ENCODE measurements at places on chromosomes 4 and X. TPM values are rescaled to one million over a fixed set of nuclear protein-coding genes. Genes with fewer than 3 reads are reported as not detected.

HERC5 gene
- total RNA-seq = 0.65 TPM

MFAP3L gene
- total RNA-seq = 5.4 TPM

P2RY4 gene
- not detected for total RNA-seq

TCEAL7 gene
- 0.22 TPM for total RNA-seq

ERVMER34-1 gene
- not detected for total RNA-seq

FOXR2 gene
- not detected for total RNA-seq

ANK2 gene
- 35.1 TPM for total RNA-seq

NWD2 gene
- total RNA-seq = not detected

RNF175 gene
- 0.20 TPM for total RNA-seq

F8 gene
- total RNA-seq = 3.7 TPM

DBET gene
- total RNA-seq = not detected

PAGE4 gene
- total RNA-seq = not detected

SNX25 gene
- 59.5 TPM for total RNA-seq

GRCh38 chrX:44871931-44872820, 812 bp upstream of the KDM6A start:
- DNase-seq = peak; percentile 25

DNA sequence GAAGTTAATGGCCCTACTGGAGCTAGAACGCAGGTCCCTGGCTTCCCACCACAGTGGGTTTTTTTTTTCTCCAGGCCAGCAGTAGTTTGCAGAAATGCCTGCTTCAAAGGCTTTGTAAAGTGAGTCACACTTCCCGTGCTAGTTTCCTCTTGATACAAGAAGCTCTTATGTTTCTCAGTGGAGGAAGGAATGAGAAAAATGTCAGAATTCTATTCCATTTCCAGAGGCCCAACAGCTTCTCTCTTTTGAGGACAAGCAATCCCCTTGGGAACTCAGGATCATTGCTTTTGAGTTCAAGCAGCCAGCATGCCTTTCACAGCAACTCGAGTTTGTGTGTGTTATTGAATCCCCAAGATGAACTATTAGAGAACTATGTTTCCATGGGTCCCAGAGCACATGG, 134.3 kb downstream of the GUCY2F start:
- DNase-seq = peak; percentile 80

GRCh38 chr4:105805501-105806120, 89.7 kb upstream of the NPNT start:
- no peak for DNase-seq

- DNase-seq = no peak
These were observed 4.4 kb downstream of the MXD4 start for GRCh38 chr4:2257361-2258081.

- DNase-seq = peak; percentile 28
These were observed 6.2 kb upstream of the IQSEC2 start for GRCh38 chrX:53287493-53288138.

- DNase-seq = peak; percentile 84
These were observed 31.8 kb downstream of the PLAC8 start for GRCh38 chr4:83082777-83083176.

DNA sequence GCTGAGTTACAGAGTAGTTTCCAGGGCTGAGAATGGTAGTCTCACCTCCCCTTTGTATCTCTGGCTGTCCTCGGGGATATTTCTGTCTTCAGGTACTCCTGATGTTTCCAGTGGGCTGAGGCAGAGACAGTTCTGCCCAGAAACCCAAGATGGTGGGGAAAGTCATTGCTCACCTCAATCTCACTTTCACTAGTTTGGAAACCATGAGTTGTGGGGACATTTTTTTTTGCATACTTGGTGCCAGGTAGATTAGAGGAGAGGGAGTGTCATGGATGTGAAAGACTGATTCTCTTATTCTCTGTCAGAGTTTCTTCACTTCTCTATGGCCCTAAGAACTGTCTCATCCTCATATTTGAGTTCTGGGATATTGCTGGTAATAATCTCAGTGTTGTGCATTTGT, 708.6 kb upstream of the MAGEB2 start:
- no peak for DNase-seq

DNA sequence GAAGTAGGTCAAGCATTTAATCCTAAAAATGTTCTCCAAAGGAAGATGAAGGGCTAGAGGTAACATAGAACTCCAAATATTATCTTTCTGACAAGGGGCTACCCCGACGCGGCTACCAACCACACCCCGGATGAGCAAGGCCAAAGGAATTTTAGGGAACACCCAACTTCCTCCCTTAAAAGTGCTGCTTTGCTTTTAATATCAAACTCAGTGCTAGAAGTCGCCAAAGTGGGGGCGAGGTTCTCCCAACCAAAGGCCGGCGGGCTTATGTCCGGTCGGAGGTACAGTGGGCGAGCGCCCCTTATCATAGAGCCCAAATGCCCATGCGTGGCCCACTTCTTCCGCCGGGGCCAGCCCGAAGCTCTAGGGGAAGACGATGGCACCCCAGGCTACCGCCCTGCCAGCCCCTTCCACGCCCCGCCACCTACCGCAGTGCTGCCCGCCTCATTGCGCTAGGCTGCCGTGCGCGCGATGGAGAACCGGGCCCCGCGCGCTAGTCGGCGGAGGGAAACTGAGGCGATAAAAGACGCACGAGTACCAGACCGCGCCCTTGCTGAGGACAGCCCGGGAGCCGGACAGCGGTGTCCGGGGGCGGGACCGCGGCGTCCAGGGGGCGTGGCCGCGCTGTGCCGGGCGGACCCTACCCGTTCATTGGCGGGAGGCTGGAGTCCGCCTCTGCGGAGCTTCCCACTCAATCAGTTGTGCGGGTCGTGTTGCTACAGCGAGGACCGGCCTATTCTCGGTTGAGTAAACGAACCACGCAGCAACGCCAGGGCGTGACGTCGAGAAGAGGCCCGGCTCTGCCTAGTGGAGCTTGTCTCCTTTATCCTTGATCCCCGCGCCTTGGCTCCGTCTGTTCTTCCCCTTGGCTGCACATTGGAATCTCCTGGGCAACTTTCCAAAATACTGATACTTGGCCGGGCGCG, at the start of gene ACOT9:
TSS of gene ACOT9 (minus strand) at position 580 of the 926 bp plus-strand sequence. CDS start at position 448, 132 bp downstream.
- DNase-seq = peak; percentile 94

DNA sequence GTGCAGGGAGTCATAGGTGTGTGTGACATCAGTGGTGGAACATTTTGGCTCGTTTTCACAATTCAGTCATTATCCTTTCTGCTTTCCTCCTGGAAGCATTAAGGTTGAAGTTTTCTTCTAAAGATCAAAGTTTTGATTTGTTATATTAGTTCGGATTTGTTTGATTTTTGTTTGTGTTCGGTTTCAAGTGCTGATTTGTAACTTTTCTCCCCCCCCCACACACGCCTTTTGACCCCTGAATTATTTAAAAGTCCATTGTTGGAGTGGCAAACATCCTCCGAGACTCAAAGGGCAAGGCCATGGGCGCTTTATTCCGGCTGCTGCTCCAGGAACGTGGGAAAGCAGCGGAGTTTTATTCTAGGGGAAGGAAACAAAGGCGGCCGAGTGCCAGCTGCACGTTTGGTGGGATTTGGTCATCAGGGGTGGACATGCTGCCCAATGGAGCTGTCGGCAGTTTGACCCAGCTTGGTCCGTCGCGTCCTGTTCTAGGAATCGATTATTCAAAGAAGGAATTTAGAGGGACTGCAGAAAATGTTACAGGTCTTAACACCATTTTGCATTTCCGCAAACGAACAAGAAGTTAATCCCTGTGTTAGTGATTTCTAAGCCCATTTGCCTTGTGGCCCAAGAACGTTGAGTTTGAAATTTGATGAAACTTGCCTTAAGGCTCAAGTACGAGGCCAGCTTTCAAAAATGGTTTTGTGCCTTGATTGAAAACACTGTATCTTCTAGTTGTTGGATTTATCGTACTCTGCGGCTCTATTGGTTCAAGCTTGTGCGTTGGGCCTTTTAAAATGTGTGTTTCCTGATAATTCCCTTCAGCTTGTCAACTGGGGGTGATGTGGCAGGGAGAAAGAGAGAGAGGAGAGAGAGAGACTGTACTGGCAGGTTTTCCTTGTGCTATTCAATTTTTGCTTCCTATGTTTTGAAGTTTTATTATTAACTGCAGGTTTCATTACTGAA, 565 bp upstream of the ZNF41 start:
- DNase-seq = peak; percentile 88

- peak; percentile 40 for DNase-seq
These were observed 1.1 kb upstream of the PGRMC2 start for GRCh38 chr4:128288689-128289106.

DNA sequence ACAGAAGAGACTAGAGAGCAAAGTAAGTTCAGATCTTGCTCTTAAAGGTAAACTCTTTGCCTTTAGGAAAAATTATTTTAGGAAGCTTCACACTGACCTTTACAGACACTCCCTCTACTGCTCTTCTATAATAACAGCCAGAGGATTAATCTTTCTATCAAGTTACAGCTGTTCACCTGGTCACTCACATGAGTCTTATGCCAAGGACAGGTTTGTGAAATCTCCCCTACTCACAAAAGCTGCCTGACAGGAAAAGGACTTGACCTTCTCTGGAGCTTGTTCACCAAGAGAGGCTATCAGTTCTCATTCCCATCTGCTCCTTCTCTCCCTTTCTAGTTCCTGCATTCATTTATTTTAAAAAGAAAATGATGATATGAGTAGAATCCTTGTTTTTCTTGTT, 117.3 kb downstream of the C4orf51 start:
- no peak for DNase-seq

DNA sequence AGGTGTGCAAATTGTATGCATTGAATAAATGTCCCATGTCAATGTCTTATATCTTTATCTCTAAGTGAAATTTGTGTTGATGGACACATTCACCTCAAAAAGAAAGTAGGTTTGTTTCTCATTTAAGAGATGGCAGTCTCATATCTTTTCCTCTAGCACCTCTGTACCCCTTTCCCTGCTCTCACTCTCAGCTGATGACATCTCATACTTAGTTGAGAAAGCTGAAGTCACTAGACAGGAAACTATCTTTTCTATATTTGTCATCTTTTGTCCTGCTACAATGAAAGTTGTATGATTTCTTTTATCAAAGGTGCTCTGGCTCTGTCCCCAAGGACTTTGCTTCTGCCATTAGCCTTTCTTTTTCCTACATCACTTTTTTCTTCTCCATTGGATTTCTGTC, 84.0 kb upstream of the GRPR start:
- no peak for DNase-seq

DNA sequence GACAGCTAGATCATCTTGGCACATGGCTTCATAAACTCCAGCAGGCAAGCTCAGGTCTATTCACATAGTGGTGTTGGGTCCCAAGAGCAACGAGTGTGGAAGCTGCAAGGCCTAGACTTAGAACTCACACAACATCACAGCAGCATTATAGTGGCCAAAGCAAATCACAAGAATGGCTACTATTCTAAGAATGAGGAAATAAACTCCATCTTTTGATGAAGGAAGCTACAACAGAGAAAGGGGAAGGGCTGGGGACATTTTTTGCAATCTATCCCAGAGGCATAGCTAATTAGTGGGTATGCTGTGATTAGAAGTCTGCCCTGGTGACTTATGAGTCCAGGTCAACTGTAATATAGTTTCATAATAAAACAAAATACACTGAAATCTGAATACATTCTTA, 42.9 kb upstream of the TAB3 start:
- DNase-seq = no peak

DNA sequence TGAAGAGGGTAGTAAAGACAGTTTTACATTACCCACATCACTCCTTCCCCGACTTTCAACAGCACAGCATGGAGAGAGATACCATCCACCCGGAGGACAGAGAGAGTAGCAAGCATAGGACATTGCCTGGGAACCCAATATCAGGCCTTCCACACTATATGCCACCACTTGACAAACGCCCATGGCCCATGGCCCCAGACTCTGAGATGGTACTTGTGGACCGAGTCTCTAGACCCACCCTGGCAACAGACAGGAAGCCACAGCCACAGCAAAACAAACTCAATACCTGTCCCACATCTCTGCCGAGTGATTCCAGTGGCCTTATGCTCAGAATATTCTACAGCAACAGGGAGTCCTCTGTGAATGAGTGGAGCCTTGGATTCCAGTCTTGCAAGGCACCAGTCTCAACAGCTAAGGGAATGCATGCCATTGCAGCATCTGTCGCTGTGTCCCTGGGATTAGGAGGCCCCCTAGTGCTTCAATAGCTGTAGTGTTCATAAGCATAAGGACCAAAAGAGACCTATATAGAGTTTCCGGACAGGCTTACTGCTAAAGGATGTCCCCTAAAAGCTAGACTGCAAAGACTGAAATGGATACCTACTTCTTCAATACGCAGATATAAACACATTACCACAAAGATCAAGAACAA, 14.7 kb upstream of the CT55 start:
- peak; percentile 68 for DNase-seq

- no peak for DNase-seq
These were observed 99.4 kb upstream of the STX18 start for GRCh38 chr4:4641254-4641653.

DNA sequence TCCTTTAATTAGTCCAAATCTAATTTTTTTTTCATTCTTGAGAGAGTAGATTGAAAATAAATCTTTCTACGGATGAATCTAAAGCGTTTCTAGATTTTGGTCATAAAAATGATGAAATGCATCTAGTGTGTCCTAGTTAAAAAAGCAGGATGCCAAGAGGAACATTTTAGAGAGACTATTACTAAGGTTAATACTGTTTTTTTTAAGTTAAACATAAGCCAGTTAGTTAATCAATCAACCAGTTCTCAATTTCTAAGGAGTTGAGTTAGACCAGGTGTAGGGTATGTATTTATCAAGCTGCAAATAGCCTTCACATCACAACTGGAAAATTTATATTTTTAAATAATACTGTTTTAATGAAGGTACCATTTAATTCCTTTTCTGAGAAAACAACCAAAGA, 679.5 kb upstream of the IGFBP7 start:
- DNase-seq = no peak

DNA sequence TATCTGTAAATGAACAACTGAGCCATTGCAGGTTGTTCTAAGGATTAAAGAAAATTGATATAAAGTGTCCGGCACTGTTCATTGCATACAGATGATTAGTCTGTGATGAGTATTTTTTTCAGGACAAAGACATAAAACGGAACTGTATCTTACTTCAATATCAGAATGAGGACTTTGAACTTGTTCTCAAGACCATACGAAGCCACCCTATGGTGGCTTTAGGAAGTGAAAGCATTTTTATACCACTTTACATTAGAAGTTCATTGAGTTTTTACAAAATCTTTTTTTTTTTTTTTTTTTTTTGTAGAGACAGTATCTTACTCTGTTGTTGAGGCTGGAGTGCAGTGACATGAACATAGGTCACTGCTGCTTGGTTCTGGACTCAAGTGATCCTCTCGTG, 45.2 kb upstream of the TRIM2 start:
- DNase-seq = no peak

GRCh38 chr4:113026556-113026955, 22.9 kb upstream of the ANK2 start:
- peak; percentile 4 for DNase-seq
